Body of pancreas (tissue), 4 donors: ENCODE measurements at places on chromosomes 4 and X. TPM values are rescaled to one million over a fixed set of nuclear protein-coding genes. Genes with fewer than 3 reads are reported as not detected.

DNA sequence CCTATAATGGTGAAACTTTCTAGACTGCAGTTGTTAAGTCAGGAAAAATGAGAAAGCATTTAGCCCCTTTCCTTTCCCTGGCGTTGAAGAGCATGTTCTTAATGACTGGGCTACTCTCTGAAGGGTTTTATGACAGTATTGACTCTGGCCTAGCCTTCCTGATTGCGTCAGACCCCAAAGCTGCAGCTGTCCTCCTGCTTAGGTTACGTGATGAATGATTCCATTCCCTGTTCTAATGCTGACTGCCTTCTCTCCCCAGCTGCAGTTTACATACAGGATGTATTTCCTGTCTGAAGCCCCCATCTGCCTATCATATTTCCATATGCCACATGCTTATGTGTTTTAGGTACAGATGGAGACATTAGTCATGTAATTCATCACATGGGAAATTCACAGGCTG, 105.8 kb upstream of the EGFL6 start:
- peak; percentile 10 for DNase-seq

- no peak for DNase-seq
Measured at GRCh38 chr4:12211636-12212035, 782.9 kb upstream of the HS3ST1 start.

DNA sequence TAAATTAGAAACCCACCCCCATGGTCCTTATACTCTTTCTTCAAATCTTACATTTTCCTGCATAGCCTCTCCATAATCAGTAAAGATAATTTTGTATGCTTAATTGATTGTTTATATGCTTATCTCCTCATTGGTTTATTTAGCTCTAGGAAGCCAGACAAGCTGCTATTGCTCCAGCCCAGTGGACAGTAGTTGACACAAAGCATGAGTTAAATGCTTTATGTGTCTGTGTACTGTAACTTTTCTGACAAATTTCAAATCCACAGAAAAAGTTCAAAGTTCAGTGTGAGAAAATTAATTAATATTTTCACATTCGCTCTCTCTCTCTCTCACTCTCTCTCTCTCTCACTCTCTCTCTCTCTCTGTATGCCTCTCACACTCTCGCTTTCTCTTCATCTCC, 181.7 kb downstream of the GABRB1 start:
- no peak for DNase-seq

- DNase-seq: no peak
Measured at GRCh38 chrX:925652-926061, 286.8 kb downstream of the CRLF2 start.

The GLUD2 gene
- 3.1 TPM for total RNA-seq

DNA sequence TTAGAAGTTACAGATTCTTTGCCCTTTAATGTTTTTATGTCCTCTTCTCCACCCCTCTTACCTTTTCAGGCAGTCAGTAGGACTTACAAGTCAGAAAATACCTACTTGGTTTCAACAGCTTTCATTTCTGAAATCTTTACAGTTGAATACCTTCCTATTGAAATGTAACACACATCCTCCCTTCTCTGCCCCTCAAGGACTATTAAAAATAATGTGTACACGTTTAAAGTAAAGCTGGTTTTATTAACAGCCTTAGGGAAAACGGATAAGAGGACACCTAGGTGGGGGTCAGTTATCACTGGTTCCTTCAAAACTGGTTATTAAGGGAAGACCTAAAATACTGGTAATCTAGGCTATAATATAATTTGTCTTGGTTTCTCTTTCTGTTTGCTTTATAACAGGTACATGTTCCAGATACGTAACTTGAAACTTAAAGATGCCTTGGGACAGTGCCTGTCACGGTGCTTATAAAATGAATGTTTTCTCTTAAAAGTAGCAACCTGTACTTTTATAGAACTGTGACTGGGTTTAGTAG, 1.8 kb downstream of the CCSER1 start:
- no peak for DNase-seq

DNA sequence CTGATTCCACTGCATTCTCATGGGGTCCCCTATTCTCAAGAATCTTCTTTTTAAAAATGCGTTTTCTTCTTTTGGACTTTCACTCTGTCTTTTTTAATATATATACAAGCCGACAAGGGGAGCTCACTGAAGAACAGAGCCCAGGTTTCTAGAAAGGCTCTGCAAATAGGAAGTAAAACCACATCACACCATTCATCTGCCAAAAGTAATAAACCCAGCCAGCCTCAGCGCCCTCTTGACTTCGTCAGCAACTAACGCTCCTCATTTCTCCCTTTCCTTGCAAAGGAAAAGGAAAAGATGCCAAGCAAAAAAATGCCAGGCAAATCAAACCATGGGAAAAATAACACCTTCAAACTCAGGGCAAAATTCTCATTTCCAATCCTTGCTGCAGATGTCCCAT, 136.4 kb downstream of the HHIP start:
- peak; percentile 17 for DNase-seq

The PROM1 gene
- 23.7 TPM for total RNA-seq

DNA sequence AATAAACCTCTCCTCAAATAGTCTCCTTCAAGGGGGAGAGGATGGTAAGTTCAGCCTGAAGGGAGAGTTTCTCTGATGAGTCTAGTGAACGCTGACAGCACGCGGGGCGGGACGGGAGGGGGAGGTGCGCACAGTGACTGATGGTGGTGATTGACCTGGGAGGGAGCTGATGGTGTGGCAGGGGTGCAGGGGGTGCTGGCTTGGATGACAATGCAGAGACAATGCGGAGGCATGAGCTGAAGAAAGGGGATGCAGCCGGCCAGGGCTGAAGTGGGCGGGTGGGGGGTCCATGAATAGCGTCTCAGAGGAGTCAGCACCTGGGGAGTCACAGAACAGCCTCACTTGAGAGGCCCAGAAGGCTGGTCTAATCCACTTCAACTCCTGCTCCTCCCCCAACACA, 142.5 kb upstream of the PJA1 start:
- no peak for DNase-seq

GRCh38 chrX:112440277-112440676, 239.5 kb downstream of the LHFPL1 start:
- DNase-seq: no peak

DNA sequence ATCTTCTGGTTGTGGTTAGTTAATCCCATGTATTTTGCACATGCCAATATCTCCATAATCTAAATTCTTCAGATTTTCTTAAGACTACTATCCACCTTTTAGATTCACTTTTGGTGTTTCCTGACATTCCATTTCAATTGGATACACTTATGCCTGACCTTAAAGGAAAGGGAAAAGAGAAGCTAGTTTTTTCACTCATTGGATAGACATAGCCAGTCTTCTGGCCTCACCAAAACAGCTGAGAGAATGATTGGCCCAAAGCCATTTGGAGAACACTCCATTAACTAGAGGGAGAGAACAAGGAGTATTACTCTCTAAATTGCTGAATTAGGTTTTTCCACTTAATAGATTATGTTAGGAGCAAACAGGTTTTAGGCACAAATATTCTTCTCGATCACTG, 4.0 kb downstream of the PRPS1 start:
- no peak for DNase-seq

DNA sequence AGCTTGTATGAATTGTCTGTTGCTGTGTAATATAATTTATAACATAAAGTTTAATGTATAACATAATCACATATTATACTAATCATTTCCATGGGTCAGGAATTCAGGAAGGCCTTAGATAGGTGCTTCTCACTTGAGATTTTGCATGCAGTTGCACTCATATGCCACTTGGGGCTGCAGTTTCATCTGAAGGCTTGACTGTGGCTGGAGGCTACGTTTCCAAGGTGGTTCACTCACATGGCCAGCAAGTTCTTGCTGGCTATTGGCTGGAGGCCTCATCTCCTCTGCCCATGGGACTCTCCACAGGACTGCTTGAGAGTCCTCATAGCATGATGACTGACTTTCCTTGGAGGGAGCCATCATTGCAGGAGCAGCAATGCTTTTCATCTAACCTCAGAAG, 53.4 kb upstream of the STX18 start:
- no peak for DNase-seq

GRCh38 chrX:1558761-1559468, 21.9 kb upstream of the P2RY8 start:
- peak; percentile 21 for DNase-seq

DNA sequence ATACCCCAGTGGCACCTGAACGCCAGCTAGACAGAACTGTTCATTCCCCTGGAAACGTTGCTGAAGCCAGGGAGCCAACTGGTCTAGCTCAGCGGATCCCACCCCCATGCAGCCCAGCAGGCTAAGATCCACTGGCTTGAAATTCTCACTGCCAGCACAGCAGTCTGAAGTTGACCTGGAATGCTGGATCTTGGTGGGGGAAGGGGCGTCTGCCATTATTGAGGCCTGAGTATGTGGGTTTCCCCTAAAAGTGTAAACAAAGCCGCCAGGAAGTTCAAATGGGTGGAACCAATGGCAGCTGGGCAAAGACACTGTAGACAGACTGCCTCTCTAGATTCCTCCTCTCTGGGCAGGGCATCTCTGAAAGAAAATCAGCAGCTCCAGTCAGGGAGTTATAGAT, 213.0 kb downstream of the NKX6-1 start:
- DNase-seq: no peak

DNA sequence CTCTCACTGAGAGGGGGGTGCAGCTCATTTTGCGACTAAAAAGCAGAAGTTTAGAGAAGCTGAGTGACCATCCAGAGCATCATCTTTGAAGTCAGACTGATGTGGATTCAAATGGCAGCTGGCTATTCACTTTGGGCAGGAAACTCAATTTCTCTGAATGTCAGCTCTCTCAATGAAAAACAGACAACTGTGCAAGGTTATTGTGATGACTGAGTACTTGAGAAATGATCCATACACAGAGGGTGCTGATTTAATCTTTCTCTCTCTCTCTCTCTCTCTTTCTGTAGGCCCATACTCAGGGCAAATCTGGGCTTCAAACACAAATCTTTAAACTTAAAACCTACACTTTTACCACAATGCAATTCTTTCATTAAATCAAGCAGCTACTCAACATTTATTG, 185.8 kb upstream of the SLIT2 start:
- no peak for DNase-seq

- DNase-seq: no peak
Measured at GRCh38 chrX:8126092-8126491, 45.0 kb downstream of the VCX2 start.

The GAGE2A gene
- not detected for total RNA-seq

The FDCSP gene
- total RNA-seq: not detected

DNA sequence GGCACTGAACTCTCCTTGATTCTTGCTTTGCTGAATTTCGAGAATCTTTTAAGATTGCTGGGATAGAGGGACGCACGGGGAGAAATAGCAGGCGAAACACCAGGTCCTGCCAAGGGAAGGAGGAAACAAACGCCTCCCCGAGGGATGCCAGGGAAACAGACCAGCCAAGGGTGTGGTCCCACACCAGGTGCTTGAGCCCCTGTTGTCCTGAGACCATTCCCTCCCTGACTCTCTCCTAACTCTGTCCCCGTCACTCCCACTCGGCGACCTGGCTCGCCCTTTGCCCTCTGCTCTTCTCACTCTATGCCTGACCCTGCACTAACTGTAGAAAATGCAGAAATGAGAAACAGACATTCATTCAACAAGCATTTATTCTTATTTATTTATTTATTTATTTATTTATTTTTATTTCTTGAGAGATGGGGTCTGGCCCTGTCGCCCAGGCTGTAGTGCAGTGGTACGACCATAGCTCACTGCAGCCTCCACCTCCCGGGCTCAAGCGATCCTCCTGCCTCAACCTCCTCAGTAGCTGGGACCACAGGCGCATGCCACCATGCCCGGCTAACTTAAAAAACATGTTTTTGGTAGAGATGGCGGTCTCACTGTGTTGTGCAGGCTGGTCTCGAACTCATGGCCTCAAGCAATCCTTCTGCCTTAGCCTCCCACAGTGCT, 16.2 kb downstream of the CTAG1B start:
- no peak for DNase-seq

The PNMA3 gene
- 0.26 TPM for total RNA-seq

- DNase-seq: no peak
Measured at GRCh38 chrX:39969099-39969818, 128.5 kb downstream of the BCOR start.

DNA sequence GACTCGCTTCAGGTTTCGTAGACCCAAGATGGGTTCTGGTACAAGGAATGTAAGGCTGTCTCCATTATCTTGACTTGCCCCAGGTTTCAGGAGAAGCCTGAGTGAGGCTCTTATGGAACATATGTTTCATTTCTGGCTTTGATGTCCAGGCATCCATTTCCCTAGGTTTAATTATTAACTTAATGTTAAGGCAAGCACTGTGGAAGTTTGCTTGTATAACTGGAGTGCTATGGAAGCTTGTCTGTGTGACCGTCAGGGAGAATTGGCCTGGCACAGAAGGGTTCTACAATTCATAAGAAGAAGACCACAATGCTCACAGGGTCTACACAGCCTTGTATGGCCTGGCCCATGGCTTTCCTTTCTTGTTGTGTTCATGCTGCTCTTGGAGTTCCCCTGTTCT, 47.2 kb upstream of the PPP1R2C start:
- no peak for DNase-seq

DNA sequence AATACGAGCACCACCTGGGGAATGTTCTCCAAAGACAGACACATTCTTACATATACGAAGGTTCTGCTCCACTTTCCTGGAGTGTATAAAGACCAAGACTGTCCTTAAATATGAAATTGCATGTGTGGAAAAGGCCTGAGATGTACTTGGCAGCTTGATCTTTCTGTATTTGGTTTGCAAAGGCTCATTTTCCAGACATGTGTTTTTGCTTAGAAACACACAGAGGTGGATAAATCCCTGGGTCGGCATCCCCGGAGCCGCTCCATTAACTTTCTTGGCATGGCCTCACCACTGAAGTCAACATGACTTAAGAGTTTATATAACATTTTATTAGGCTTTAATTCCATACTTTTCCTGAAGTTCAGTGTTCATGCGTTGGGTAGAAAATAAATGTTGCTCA, 239.4 kb downstream of the LDB2 start:
- DNase-seq: no peak

DNA sequence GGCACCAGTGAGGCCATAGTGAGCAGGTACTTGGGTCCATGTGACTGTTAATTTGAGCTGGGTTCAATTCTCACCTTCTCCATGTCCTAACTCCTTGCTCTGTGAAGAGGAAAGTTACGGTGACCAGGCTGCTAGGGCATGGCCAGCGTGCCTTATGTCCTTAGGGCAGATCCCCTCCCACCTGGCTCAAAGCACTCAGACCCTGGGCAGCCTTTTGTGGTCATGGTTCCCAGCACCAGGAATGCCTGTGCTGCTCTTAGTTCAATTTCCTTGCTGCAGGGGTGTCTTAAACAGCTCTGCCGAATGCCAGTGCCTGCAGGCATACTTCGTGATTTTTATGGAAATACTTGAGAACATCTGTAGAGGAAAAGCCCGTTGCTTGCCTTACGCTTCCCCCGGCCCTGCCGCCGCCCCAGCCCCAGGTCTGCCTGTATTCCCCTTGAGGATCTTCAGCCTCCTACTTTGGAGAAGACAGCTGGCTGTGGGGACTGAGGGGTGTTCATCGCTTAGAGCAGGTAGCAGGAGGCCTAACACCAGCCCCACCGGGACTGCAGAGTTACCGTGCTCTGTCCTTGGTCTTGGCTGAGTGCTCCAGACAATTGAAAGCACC, 3.1 kb upstream of the CDK16 start:
- DNase-seq: no peak

DNA sequence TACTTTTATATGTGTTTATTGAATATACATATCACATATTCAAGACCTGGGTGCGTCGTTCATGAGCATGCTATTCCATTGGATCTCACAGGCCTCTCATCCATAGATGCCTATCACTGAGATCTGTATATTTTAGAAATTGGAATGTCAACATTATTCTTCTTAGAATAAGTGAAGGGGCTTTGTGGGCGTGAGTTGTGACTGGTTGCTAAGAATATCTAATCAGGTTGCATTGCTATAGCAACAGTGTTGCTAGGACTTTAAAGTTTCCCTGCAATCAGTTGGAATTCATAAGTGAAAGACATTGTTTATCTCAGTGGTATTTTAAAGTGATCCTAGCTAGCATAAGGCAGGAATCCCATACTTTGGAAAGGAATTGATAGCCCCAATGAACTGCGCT, 36.7 kb upstream of the ANK2 start:
- DNase-seq: no peak
